ENCODE measurements at places on chromosomes 11 and 22.

DNA sequence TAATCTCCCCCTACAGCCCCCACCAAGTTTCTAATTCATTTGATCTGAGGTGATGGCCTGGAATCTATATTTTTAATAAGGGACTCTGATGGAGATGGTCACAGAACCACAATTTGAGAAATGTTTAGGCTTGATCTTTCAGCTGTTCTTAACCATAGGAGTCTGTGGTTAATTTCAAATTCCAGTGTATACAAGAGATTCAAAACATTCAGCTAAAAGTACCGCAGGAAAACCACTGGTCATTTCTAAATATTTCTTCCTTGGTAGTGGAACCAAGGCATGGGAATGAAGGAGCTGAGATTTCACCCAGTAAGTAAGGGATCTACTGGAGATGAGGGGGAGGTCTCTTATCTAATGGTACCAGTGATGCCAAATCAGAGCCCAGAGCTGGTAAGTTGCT is 18.3 kb upstream of the GALNT18 start:
- no peaks in the 10 kb centered on the region for H3K4me1 ChIP-seq
- H3K4me3 ChIP-seq: no peak overlapping the region
- H3K27ac ChIP-seq: no peak overlapping the region
- no peaks in the 10 kb centered on the region for H3K36me3 ChIP-seq
- DNase-seq: no peak

DNA sequence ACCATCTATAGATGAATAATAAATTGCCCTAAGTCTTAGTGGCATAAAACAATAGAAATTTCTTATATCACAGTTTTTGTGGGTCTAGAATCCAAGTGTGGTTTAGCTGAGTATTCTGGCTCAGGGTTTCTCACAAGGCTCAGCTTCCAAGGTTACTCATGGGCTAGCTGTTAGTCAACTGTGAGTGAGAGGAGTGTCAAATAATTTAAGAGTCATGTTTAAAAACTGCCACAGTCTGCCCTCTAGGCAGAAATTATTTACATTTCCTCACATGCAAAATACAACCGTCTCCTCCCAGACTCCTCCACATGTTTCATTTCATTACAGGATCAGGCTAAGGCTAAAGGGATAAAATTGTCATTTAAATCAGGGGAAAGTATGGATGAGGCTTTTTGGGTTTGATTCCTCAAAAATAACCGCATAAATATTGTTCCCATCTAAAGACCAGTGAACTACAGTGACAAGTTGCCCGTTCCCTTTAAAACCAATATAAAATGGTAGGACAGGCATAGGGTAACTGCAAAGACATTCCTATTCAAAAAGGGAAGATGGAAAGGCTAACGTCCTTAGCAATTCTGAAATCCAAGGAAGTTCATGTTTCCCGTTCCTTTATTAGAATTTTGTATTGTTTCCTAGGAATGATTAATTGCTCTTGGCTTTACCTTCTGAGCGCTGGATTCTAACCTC is 324.3 kb downstream of the DYNC2H1 start:
- H3K27ac ChIP-seq: no peak overlapping the region
- H3K27me3 ChIP-seq: no peaks in the 10 kb centered on the region
- no peak overlapping the region for H3K4me3 ChIP-seq
- no peaks in the 10 kb centered on the region for H3K36me3 ChIP-seq
- H3K4me1 ChIP-seq: no peaks in the 10 kb centered on the region

DNA sequence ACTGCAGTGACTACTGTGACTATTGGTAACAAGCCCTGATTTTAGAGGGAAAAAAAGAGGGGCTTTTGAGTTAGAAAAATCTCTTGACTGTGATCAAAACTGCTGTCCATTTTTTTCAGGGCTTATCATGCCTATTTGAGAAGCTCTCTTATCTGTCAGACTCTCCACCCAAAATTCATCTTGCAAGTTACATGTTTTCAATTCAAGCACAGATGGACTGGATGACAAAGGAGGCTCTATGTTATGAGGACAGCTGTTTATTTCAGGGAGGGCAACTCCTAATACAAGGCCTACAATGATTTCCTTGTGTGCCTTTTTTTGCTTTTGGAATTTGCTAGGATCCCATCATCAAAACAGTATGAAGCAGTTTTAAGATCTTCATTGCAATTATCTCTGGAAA is 35.2 kb upstream of the USP47 start:
- no peaks in the 10 kb centered on the region for H3K36me3 ChIP-seq
- H3K27me3 ChIP-seq: no peaks in the 10 kb centered on the region
- DNase-seq: no peak
- H3K4me3 ChIP-seq: no peak overlapping the region
- no peaks in the 10 kb centered on the region for H3K4me1 ChIP-seq
- H3K27ac ChIP-seq: no peak overlapping the region

GRCh38 chr11:112524798-112525197 is 264.1 kb upstream of the PLET1 start:
- H3K4me1 ChIP-seq: no peaks in the 10 kb centered on the region
- H3K27ac ChIP-seq: no peak overlapping the region
- H3K36me3 ChIP-seq: no peaks in the 10 kb centered on the region

DNA sequence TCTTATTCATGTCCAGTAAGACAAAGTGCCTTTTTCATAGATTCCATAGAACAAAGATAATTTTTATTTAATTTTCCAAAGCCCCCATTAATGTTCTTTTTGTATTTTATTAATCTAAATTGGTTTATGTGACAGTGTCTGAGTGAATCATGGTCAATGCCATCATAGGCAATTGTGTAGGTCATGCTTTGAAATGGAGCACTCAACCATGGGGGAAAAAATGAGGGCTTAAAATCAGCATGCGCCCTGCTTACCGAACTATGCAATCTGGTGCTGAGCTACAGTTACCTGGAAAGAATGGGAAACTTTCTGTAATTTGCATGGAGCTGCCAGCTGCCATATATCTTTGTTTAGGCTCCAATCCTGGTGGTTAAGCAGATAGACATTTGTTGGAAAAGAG is 28.4 kb upstream of the RAB38 start:
- no peaks in the 10 kb centered on the region for H3K27me3 ChIP-seq
- DNase-seq: no peak
- no peaks in the 10 kb centered on the region for H3K4me1 ChIP-seq

DNA sequence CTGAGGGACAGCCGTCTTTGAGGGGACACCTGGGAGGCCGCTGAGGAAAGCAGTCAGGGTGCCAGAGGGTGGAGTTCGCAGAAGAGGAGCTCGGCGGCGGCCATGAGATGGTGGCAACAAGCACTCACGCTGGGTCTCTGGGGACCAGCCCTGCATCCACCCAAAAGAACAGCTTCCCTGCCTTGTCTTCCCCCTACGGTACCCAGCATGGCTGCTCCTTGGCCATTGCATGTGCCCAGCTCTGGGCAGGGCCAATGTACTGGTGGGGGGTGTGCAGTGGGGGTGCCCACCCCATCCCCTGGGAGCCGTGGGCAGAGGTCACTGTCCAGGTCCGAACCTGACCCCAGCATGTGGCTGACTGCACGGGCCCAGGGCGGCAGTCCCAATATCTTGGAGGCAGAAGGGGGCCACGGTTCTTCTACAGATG is 42.3 kb downstream of the OSBPL5 start:
- H3K36me3 ChIP-seq: no peaks in the 10 kb centered on the region
- H3K27ac ChIP-seq: no peak overlapping the region
- H3K4me3 ChIP-seq: no peak overlapping the region
- H3K27me3 ChIP-seq: no peaks in the 10 kb centered on the region

GRCh38 chr22:19765477-19766239 is 5.1 kb downstream of the TBX1 start:
- H3K27ac ChIP-seq: peak overlapping the region; percentile 76
- no peak for DNase-seq
- H3K36me3 ChIP-seq: no peaks in the 10 kb centered on the region
- peaks cover 20% of the 10 kb centered on the region for H3K4me1 ChIP-seq
- no peak overlapping the region for H3K4me3 ChIP-seq

- H3K4me1 ChIP-seq: no peaks in the 10 kb centered on the region
- no peak overlapping the region for H3K4me3 ChIP-seq
- H3K27ac ChIP-seq: peak overlapping the region; percentile 59
- DNase-seq: no peak
- H3K27me3 ChIP-seq: no peaks in the 10 kb centered on the region
These were observed 115.9 kb downstream of the CCDC81 start for GRCh38 chr11:86490582-86490981.

- H3K27ac ChIP-seq: no peak overlapping the region
- no peaks in the 10 kb centered on the region for H3K36me3 ChIP-seq
- DNase-seq: peak; percentile 36
These were observed 9.3 kb upstream of the MSANTD4 start for GRCh38 chr11:106031202-106031810.

DNA sequence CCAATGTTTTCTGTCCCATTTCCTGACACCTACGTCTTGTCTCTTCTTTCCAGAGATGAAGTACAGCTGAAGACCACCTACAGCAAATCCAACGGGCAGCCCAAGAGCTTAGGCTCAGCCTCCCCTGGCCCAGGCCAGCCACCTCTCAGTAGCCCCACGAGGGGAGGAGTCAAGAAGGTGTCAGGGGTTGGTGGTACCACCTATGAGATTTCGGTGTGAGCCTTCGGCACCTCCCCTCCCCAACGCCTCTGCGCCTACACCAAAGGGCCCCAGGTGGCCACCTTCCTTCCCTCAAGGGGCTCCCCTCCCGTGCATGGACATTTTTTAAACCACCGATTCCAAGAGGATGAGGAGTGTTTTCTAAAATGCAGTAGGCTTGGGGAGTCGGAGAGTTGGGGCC is 12.2 kb downstream of the MED19 start:
- H3K4me1 ChIP-seq: no peaks in the 10 kb centered on the region
- no peak for DNase-seq
- no peak overlapping the region for H3K27ac ChIP-seq
- no peaks in the 10 kb centered on the region for H3K27me3 ChIP-seq

- H3K36me3 ChIP-seq: 0 out of 2 replicates have a peak, but pooled peaks cover 2% of the 10 kb centered on the region
- H3K27me3 ChIP-seq: no peaks in the 10 kb centered on the region
- no peak overlapping the region for H3K27ac ChIP-seq
- H3K4me1 ChIP-seq: no peaks in the 10 kb centered on the region
These were observed 84.1 kb downstream of the TNRC6B start for GRCh38 chr22:40261783-40262182.

GRCh38 chr22:23263651-23264555 is 83.6 kb downstream of the BCR start:
- H3K27me3 ChIP-seq: no peaks in the 10 kb centered on the region
- H3K4me3 ChIP-seq: no peak overlapping the region
- H3K27ac ChIP-seq: no peak overlapping the region
- no peak for DNase-seq

DNA sequence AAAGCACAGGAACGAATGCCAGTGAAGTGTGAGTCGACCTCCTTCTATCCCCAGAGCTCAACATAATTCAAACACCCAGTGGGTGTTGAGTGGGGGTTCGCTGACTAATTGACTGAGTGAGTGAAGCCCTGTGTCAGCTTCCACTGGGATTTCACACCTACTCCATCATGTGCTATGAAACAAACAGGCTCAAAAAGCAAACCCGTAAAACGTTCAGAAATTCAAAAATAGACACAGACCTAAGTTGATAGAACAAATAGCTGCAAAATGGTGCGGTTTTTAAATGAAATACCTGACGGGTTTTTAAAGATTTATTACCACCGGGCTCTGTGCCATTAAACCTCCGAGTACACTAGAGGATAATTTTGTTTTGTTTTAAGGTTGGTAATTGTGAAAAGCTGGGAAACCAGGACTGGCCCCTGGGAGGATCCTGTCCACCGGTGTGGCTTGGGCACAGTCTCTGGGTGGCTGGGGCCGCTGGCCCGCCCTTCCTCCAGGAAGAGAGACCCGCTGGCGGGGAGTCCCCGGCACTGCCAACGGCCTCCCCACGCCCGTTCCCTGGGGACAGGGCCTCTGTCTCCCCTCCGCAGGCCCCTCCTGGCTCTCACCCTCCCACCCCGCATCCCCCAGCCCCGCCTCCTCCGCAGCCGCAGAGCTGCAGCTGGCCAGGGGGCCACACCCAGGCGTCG is 13.6 kb downstream of the KCNJ5 start:
- H3K27me3 ChIP-seq: peaks cover 2% of the 10 kb centered on the region
- no peak for DNase-seq
- peak overlapping the region; percentile 50 for H3K4me3 ChIP-seq
- peaks cover 23% of the 10 kb centered on the region for H3K4me1 ChIP-seq
- H3K36me3 ChIP-seq: no peaks in the 10 kb centered on the region

DNA sequence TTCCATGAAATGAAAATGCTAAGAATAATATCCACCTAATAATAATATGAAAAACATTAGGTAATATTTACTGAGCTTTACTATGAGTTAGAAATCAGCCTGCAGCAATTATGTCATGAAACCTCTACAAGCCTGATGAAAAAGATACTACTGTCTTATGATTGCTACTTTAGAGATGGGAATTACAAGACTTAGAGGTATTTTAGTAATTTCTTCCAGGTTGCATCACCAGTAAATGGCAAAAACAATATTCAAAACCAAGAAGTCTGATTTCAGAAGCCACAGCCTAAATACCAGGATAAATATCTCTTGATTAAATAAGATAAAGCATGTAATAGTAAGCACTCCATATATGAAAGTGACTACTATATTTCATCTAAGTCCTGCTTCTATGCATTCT is 13.8 kb downstream of the OR5B21 start:
- H3K36me3 ChIP-seq: no peaks in the 10 kb centered on the region
- no peak overlapping the region for H3K27ac ChIP-seq
- H3K4me1 ChIP-seq: no peaks in the 10 kb centered on the region

DNA sequence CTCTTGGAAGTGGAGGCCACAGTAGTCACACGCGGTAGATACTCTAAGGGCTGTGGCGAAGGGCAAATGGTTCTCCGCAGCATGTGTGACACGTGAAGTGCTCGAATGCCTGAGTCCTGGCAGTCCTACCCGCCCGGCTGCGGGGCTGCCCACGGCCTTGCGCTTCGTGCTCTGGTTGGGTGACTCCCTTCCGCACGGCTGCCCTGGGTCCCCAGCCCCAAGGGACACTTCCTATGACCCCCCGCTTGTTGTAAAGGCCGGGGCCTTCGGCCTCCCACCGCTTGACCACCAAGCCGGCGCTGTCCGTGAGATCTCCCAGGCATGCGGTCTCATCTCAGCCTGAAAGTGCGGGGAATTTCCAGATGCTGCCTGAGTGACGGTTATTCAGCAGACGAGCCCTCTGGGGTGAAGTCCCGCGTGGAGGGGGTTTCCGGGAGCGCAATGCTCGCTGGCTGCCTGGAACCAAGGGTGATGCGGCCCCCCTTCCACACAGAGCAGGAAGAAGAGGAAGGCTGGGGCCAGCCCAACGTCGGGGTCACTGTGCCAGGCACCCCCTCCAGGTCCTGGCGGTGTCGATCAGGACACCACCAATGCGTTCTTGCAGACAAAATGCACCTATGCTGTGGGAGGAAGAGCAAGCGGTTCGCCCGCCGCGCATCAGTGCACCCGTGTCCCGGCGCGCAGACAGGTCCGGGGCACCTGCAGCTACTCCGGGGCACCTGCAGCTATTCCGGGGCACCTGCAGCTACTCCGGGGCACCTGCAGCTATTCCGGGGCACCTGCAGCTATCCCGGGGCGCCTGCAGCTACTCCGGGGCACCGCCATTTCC is 171.2 kb downstream of the OPCML start:
- DNase-seq: no peak
- H3K4me3 ChIP-seq: no peak overlapping the region
- H3K27me3 ChIP-seq: no peaks in the 10 kb centered on the region
- H3K27ac ChIP-seq: no peak overlapping the region
